ENCODE measurements at places on chromosomes 11 and 22.

GRCh38 chr11:88043149-88043548, 132.1 kb downstream of the RAB38 start:
- no peak for DNase-seq

DNA sequence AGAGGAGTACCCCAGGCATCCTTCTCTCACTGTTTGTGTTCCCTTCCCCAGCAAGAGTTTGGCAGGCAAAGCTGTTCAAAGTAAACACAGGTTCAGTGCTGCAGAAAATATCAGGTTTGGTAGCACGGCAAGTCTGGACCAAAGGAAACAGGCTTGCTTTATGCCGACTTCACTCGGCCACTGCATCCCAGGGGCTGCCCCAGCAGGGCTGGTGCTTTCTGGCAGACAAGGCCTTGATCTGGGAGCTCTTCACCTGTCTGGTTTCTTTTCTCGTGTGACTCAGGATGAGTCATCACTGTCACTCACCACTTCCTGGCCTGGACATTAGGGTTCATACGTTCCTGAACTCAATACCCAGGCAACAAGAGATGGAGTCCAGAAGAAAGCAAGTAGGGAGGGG, 52.6 kb upstream of the NAV2 start:
- DNase-seq, result peak; percentile 58

- DNase-seq, result no peak
These were observed 1.7 kb downstream of the TIMP3 start for GRCh38 chr22:32803020-32803737.

DNA sequence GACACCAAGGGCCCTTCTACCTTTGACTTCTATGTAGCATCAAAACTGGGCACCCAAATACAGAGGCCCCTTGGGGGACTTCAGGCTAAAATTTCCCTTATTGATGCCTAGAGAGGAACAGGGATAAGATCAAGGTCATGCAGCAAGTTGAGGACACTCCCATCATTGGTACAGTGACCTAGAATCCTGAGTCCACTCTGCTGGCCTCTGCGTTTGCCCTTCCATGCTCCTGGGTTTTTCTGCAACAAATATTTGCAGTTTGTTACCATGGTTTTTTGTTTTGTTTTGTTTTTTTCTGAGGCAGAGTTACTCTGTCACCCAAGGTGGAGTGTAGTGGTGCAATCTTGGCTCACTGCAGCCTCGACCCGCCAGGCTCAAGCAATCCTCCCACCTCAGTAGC, 64.2 kb downstream of the THAP12 start:
- DNase-seq, result no peak

DNA sequence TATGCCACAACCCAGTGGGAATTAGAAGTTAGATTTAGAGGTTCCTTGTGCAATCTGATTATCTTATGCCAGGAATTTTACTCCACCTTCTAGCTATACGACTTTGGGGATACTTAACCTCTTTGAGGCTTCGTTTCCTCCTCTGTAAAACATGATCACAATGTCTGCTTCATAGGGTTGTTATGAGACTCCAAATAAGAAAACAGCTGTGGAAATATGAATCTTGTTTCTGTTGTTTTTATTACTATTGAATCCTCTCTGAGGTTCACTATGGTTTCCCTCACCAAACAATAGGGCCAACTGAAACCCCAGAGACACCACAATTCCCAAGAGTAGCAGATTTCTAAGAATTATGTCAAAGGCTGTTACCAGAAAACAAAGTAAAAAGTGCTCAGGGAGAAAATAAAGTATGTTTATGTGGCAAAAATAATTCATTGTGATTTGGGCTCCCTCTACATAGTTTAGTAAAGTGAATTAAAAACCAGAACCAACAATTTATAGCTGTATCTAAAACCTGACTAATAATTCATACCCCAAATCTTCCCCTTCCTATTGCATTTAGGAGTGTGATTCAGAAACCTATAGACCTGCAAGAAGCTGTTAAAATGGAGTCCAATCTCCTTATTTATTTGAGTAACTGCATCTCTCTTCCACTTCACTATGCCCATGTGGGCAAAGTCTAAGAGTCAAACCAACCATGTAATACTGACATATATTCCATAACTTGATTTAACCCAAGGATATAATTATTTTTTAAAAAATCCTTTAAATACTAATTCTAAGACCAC, 38.4 kb downstream of the AMBRA1 start:
- DNase-seq, result no peak

DNA sequence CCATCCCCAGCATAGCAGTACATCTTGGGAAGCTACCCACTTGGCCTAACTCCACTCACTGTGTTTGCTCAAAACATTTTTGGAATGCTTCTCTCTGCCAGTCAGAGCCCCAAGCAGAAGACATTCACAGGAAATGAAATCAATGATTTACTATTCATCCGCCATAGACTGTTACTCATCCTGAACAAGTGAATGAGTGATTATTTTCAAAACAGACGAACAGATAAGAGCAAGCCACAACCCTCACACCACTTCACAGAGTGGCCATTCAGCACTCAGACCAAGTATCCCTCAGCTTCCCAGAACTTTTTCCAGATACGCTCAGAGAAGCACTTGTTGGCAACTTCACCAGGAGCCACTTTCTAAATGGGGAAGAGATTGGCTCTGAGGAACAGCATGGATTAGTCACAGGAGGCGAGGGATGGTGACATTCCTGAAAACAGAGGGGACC, 13.0 kb upstream of the UBASH3B start:
- DNase-seq, result no peak

DNA sequence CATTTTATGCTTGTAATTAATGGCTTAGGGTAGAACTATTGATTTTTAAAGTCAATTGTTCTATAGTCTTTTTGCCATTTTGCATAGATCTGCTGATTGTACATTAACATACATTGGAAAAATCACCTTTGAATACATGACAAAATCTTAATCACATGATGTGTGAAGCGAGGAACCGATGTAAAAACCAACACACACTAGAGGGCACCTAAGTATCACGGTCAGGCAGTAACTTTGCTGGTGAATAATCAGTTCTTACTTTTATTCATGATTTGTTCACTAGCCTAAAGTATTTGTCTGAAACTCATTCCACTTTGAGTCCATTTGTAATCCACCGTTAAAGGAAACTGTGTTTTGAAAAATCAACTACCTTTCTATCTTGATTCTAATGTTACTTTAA, 28.2 kb downstream of the JHY start:
- DNase-seq, result no peak

- no peak for DNase-seq
These were observed 49.4 kb upstream of the ADA2 start for GRCh38 chr22:17268501-17269223.

- DNase-seq, result peak; percentile 73
These were observed 25.8 kb upstream of the MPPED1 start for GRCh38 chr22:43385770-43386641.

DNA sequence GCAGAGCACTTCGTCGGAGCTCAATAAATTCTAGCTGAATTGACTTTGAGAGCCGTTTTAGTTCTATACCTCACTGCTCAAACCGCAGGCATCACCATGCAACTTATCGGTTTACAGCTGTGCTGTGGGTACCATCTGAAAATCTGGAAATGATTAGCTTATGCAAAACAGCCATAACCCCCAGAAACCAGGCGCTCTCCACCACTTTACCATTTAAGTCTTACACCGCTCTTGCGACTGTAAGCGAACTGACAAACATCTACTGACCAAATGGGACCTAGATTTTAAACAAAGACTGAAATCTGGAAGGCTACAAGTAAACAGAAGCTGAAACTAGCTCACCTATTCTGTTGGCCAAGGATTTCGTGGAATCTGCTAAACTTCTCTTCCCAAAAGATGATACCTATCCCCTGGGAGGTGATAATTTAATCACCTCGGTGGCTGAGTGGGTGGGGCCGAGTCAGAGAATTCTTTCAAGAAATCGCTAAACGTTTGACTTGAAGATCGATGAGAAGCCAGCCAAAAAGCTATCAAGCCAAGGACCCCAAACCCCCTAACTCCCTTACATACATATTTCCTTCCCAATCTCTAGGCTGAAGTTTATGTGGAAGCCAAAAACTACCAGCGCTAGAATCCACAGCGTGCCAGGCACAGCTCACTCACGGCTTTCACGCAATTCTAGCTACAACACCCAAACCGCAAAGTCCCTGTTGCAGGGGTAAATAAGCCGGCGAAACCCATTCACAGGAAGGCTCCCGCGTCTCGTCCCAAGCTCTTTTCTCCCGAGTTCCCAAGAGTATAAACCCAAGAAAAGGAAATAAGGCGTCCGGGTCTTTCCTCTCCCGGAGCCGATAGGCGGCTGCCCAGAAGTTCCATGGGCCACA, 644 bp downstream of the SPTY2D1 start:
- no peak for DNase-seq

DNA sequence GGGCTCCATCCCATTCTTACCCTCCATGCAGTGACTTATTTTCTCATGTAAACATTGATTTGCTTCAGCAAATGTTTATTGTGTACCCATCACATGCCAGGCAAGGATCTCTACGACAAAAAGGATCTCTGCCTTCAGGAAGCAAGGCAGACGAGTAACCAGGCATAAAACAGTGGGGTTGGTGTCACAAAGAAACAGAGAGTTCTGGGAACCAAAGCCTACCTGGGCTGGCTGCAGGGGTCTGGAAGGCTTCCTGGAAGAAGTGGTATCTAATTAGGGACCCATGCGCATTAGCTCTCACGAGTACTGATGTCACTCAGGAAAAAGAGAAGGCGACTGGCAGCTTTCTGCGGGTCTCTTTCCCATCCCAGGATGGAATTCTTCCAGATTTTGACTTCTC, 44.5 kb downstream of the KIAA1671 start:
- DNase-seq, result no peak

GRCh38 chr11:10611979-10612862, 43.8 kb upstream of the LYVE1 start:
- no peak for DNase-seq

DNA sequence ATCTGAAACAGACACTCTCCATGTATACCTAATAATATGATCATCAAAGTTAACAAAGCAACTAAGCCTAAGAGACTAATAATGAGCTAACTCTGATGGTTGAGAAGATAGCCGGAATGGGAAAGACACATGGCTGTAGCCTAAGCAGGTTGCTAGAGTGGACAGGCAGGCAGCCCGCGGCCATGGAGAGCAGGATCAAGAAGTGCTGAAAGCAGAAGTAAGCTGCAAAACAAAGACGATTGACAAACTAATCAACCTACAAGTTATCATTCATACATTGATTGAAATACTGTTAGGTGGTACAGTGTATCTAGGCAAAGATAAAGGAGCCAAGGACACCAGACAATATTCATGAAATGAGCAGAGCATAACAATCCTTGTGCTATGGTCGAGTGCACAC, 29.3 kb downstream of the SLN start:
- no peak for DNase-seq

DNA sequence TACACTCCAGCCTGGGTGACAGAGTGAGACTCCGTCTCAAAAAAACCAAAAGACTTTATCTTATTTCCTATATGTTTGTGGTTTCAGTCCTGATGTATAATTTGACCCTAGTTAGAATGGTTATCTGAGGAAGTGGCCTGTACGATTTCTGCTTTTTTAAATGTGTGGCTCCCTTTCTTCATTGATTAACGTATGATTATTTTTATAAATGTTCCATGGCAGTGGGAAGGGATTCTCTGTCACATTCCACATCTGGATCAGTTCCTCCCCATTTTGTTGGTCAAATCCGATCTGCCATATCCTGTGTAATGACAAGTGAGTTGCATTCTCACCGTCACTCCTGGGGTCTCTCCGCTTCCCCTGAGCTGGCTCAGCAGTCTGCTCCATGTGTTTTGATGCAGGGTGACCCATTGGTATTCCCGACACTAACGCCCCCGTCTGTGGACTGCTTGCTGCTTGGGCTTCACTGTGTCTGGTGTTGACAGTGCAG, 20.3 kb downstream of the NEAT1 start:
- peak; percentile 63 for DNase-seq

GRCh38 chr11:124409906-124410305, 11.1 kb upstream of the OR8B3 start:
- no peak for DNase-seq

DNA sequence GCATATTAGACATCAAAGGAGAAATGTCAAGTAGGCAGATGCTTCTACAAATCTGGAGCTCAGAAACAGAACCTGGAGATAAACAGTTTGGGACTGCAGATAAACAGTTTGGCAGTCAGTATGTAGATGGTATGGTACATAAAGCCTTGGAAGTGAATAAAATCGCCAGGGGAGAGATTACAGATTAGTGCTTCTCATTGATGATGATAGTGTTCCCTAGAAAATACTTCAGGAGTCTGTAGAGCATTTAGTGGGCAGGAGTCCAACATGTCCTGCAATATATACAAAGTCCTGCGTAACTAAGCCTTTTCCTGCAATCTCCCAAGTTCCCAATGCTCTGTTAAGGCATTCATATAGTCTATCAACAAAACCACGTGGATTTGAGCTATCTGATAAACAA, 35.2 kb downstream of the NARS2 start:
- DNase-seq, result no peak

GRCh38 chr11:112269139-112269538, 8.5 kb upstream of the PLET1 start:
- no peak for DNase-seq

- DNase-seq, result peak; percentile 25
These were observed 49.0 kb downstream of the SC5D start for GRCh38 chr11:121341609-121342008.

- DNase-seq, result no peak
These were observed 154.6 kb upstream of the TRPC6 start for GRCh38 chr11:101738452-101738851.

DNA sequence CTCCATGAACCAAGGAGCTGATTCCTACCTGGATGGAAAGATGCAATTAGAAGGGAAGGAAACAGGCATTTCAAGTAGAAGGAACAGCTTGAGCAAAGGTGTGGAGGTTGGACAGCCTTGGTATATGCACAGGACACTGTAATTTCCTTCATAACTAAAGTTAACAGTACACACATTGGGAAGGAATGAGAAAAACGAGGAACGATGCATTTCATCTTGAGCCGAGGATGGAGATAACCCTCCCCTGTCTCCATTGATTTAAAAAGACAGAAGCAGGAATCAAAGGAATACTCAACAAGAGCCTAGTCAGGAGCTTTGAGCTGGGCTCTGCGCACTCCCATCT, 2.3 kb upstream of the PRG2 start:
- DNase-seq, result no peak

- DNase-seq, result peak; percentile 100
These were observed at the start of gene LIMK2 for GRCh38 chr22:31211862-31212730. Gene LIMK2, plus strand, starts transcription at chr22:31212298. Its CDS starts 111 bp downstream, at chr22:31212409.

- DNase-seq, result no peak
These were observed 194.2 kb downstream of the AASDHPPT start for GRCh38 chr11:106271686-106272085.

GRCh38 chr11:2166091-2166851, 5.3 kb upstream of the INS start:
- peak; percentile 49 for DNase-seq

GRCh38 chr11:113721462-113722066, 15.5 kb upstream of the TMPRSS5 start:
- DNase-seq, result no peak

- no peak for DNase-seq
These were observed 11.3 kb upstream of the OR5M1 start for GRCh38 chr11:56625946-56626345.

GRCh38 chr11:65709661-65710060, 2.4 kb upstream of the KAT5 start:
- DNase-seq, result no peak
